Urinary bladder (tissue), 4 donors: ENCODE measurements at places on chromosomes 5 and 9.

DNA sequence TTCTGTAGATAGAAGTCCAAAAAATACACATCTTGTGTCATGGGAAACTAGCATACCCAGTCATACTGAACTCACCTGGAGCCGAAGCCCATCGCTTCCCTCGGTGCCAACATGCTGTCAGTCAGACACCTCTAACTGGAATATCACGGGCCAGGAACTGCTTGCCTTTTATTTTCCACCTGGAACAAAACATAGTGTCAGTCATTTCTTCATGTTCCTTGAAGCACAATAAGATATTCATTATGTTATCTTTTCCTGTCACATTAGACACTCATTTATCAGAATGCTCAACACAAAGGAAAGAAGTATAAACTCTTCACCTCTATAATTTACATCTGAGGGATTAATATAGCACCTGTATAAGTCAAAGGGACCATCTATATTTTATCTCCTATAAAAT is 674.4 kb downstream of the PTPRD start:
- no peak for DNase-seq

- DNase-seq, result no peak
Measured at GRCh38 chr5:151104795-151105194, 24.0 kb upstream of the TNIP1 start.

- no peak for DNase-seq
Measured at GRCh38 chr5:82257729-82258128, 20.4 kb downstream of the RPS23 start.

GRCh38 chr5:74404574-74405508 is 235.7 kb downstream of the ENC1 start:
- DNase-seq, result no peak
